ENCODE measurements at places on chromosomes 3 and 15. TPM values are rescaled to one million over a fixed set of nuclear protein-coding genes. Genes with fewer than 3 reads are reported as not detected.

The MORC1 gene
- total RNA-seq, result not detected

The SPTBN5 gene
- 4.1 TPM for total RNA-seq

The CAMK2N2 gene
- total RNA-seq, result 0.71 TPM

The RTP3 gene
- not detected for total RNA-seq
